Stimulated activated CD8-positive, alpha-beta memory T cell treated with anti-CD3 and anti-CD28 coated beads, Interleukin-4, amount 100 ng/mL, for 4 hours (primary cell): ENCODE measurements at places on chromosomes 3 and 15.

GRCh38 chr3:45124352-45124751 lies 21.8 kb downstream of the CDCP1 start:
- DNase-seq = no peak

DNA sequence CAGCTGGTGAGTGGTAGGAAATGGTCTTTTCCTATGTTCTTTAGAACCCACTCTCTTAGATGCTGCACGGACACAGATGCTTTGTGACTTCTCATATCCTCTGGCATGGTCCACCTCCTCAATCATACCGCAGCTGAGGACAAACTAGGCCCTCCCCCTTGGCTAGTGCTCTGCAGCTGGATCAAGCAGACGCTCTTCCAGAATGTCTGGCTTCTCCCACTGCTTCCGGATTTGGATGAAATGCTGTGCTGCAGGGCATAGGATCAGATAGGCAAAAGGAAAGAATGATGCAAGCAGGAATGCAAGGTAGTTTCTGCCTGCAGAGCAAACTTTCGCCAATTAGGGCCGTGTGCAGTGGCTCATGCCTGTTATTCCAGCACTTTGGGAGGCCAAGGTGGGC lies 75.7 kb upstream of the SLC4A7 start:
- no peak for DNase-seq

GRCh38 chr3:105836533-105836932 lies 32.3 kb downstream of the CBLB start:
- DNase-seq = no peak

DNA sequence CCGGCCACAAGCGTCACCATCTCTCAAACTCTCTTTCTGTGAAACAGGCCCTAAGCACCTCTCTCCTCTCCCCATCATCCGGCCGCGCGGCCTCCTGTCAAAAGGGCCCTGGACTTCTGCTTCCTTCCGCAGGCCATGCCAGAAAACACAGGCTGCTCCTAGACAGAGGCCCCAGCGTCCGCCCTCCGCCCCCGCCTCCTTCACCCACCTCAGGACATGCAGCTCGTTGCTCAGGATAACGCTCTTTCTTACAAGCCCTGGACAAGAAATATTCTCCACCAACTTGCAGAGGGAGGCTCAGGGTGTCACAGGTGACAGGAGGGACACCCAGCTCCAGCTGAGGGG lies 212.0 kb downstream of the XXYLT1 start:
- no peak for DNase-seq

DNA sequence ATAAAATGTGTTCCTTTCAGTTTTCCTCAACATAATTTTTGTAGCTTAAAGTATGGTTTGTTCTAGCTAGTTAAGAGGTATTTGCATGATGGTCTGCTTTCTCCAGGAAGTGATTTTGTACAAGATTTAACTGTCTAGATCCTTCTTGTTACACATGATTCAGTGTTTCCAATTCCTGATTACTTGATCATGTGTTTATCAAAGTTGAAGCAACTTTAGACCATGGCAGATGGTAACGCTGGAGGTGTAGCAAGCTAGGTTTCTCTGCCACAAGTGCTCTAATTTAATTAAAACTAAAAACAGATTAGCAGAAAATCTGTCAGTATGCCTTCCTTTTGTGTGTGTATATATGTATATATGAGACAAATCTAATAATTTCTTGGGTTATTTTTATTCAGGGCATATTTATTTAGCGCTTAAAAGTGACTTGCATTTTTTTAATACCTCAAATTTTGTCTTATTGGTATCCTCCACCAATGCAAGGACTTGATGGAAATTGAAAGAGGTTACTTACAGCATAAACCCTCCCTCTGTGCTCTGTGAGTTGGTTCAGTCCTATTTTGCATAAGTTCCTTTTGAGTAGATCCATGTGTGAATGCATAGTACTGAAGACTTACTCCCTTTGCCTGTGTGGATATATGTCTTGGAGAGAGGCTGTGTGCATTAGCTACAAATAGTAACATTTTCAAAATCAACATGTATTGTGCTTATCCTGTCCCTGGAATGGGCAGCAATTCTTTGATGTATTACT lies 157.3 kb upstream of the CGNL1 start:
- no peak for DNase-seq

GRCh38 chr15:67100801-67101581 lies 35.6 kb downstream of the SMAD3 start:
- no peak for DNase-seq

DNA sequence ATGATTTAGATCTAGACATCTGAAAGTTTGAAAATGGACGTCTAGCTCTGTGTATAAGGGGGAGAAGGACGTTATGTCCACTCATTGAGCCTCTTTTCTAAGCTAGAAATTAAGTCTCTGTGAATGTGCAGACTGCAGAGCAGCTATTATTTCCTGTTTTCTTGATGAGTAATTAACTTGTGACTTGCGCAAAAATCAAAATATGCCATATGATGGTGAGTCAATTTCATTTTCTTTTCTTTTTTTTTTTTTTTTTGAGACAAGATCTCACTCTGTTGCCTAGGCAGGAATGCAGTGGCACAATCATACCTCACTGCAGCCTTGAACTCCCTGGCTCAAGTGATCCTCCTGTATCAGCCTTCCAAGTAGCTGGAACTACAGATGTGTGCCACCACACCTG lies 14.1 kb downstream of the LACTB start:
- DNase-seq = no peak

DNA sequence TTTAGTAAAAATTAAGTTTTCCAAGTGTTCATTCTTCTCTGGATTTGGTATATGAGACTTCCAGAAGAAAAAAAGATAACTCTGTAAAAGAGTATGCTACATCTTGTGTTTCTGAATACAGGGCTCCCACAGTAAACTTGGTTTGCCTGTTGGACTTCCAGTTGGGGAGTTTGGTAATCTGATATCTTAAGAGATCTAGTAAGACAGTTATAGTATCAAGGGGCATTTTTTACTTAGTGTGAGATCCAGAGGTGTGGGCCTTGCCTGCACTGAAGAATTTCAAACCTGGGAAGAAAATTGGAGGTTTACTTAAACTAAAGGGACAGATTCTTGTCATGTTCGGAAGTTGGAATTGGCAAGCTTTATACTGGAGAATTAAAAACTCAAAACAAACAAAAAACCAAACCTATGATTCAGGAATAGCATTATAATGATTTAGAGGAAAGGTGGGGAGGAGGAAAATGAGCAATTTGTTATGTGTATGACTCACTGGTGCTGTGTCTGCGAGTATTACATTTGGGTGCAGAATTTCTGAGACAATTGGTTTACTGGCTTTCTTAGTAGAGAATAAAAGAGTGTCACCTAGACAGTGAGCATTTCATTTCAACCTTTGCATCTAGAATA lies 58.9 kb upstream of the ULK4 start:
- no peak for DNase-seq

DNA sequence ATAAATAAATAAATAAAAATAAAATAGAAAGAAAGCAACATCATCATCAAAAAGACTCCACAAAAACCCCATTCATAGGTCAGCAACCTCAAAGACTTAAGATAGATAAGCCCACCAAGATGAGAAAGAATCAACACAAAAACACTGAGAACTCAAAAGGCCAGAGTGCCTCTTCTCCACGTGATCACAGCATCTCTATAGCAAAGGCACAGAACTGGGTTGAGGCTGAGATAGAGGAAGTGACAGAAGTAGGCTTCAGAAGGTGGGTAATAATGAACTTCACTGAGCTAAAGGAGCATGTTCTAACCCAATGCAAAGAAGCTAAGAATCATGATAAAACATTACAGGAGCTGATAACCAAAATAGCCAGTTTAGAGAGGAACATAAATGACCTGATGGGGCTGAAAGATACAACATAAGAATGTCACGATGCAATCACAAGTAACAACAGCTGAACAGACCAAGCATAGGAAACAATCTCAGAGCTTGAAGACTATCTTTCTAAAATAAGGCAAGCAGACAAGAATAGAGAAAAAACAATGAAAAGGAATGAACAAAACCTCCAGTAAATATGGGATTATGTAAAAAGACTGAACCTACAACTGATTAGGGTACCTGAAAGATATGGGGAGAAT lies 26.4 kb downstream of the GNB5 start:
- DNase-seq = no peak

- DNase-seq = no peak
Observed at GRCh38 chr3:127857333-127857732, 35.0 kb upstream of the MGLL start.

DNA sequence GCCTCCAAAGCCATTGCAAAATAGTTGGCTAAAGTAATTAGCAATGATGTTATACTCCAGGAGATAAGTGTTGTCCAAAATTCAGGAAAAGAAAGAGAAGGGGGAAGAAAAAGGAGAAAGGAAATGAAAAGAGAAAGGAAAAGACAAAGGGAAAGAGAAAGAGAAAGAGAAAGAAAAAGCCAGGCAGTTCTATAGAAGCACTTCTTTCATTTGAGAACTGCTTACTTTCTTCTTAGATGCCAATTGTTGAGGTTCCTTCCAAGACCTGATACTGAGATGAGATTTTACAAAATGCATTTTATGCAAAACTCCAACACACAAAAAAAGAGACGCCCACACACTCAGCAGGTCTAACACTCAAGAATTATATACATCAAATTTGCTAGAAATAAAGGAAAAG lies 298.4 kb downstream of the KCNH8 start:
- DNase-seq = no peak

DNA sequence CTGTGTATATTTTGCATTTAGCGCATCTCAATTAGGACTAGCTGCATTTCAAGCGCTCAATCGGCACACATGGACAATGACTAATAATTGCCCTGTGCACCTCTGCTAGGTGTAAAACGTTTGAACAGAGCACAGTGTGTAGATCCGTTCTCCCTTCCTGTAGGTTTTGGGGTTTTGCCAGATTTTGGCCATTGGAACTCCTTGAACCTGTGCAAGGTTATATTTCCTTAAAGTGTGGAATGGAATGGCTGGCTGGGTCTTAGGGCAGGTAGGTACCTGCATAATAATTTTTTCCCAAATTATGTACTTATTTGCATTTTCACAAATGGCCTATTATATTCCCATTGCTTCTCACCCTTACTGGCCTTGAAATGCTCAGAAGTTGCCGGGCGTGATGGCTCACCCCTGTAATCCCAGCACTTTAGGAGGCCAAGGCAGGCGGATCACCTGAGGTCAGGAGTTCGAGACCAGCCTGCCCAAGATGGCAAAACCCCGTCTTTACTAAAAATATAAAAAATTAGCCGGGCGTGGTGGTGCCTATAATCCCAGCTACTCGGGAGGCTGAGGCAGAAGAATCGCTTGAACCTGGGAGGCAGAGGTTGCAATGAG lies 777 bp downstream of the RNU5B-1 start:
- DNase-seq = no peak

- DNase-seq = no peak
Observed at GRCh38 chr15:81481346-81481745, 107.3 kb upstream of the TMC3 start.
